ENCODE measurements at places on chromosomes 4 and X. TPM values are rescaled to one million over a fixed set of nuclear protein-coding genes. Genes with fewer than 3 reads are reported as not detected.

Gene CXCL8
- total RNA-seq: 0.67 TPM

Gene RENBP
- not detected for total RNA-seq

Gene NKX6-1
- total RNA-seq: not detected

Gene SLC30A9
- total RNA-seq: 70.4 TPM

Gene TMEM255A
- not detected for total RNA-seq

Gene GAGE12J
- total RNA-seq: not detected

Gene FDCSP
- total RNA-seq: not detected

Gene GAGE2A
- total RNA-seq: not detected

Gene RUFY3
- total RNA-seq: 40.5 TPM

GRCh38 chrX:150849996-150850720 is 48.3 kb downstream of the CD99L2 start:
- DNase-seq: no peak

DNA sequence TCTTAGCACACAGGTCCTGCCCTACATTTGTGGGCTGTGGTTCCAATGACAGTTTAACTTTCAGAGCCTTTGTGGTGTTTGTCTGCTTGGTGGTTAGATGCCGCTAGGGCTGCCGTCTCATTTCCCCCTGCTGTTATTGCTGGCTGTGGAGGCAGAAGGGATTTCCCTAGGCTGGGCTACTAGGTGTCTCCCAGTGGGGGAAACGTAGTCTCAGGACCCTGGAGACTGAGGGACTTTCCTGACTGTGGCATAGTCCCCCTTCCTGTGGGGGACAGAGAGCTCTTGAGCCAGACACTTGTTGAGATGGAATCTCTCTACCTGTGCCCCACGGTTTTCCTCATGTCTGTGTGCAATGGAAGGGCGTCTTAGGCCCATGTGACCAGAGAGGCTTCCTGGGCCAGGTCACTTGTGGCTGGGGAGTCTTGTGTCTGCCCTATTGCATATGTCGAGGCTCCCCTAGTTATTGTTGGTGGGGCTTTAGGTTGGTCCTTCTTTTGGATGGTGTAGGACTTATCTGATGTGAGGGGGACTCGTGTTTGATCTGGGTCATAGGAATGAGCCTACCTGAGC is 68.2 kb downstream of the ARHGAP10 start:
- DNase-seq: no peak

DNA sequence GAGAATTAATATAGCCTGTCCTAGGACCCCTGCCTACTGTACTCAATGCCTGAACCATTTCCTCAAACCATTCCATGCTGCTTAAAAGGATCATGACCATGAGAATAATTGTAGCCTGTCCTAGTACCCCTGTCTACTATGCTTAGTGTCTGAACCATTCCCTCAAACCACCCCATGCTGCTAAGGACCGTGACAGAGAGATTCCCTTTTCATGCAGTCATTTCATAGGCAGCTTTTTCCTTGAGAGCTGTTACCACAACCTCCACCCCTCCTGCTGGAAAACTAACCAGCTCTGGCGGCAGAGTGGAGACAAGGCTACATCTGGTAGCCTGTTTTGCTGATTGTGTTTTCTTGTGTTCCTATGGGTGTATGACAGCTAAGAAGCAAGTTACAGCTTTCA is 174.9 kb upstream of the SMARCAD1 start:
- no peak for DNase-seq

GRCh38 chr4:188110036-188110435 is 633 bp upstream of the TRIML2 start:
- no peak for DNase-seq

- DNase-seq: no peak
Observed at GRCh38 chrX:42920752-42921151, 142.8 kb upstream of the PPP1R2C start.

GRCh38 chrX:73076838-73077237 is 2.5 kb downstream of the PABPC1L2A start:
- DNase-seq: no peak

DNA sequence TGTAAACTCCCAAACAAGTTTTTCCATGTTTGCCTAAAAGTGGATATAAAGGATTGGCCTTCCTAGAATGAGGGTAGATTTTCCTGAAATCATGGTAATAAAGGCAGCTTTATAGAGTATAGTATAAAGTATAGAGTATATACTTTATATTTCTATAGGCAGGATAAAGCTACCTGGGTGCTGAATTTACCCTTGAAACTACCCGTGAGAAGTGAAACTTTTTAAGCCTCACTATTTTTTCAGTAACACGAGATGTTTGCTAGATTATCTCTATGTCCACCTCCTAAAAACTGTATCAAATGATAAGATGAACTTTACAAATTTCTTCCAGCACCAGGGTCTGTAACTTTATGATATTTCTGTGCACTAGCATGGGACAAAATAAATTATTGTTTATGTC is 340.0 kb upstream of the GALNTL6 start:
- DNase-seq: no peak

- no peak for DNase-seq
Observed at GRCh38 chr4:134634301-134634700, 432.7 kb upstream of the PABPC4L start.

- no peak for DNase-seq
Observed at GRCh38 chr4:166823126-166823525, 411.2 kb downstream of the SPOCK3 start.

- no peak for DNase-seq
Observed at GRCh38 chrX:107398115-107398514, 51.3 kb upstream of the FRMPD3 start.

Measured in HFFc6 (cell line).